Right forelimb (tissue), 1 donor: ENCODE measurements at places on chromosomes 16 and 17.

DNA sequence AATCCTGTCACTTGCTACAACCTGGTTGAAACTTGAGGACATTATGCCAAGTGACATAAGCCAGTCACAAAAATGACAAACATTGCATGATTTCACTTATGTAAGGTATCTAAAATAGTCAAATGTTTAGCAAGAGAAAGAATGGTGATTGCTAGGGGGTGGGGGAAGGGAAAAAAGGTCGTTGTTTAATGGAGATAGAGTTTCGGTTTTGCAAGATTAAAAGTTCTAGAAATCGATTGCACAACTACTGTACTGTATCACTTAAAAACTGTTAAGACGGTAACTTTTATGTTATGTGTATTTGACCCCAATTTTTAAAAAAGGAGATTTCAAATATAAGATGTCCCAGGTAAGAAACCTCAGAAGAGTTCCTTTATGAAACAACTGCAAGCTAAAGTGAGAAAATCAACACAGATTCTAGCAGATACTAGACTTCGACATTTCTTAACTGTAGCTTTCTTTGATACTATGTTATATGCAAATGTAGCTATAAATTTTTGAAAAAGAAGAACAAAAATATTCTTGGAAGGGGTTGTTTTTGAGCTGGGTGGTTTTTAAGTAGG lies 5.9 kb downstream of the MEOX1 start:
- no peak for DNase-seq

DNA sequence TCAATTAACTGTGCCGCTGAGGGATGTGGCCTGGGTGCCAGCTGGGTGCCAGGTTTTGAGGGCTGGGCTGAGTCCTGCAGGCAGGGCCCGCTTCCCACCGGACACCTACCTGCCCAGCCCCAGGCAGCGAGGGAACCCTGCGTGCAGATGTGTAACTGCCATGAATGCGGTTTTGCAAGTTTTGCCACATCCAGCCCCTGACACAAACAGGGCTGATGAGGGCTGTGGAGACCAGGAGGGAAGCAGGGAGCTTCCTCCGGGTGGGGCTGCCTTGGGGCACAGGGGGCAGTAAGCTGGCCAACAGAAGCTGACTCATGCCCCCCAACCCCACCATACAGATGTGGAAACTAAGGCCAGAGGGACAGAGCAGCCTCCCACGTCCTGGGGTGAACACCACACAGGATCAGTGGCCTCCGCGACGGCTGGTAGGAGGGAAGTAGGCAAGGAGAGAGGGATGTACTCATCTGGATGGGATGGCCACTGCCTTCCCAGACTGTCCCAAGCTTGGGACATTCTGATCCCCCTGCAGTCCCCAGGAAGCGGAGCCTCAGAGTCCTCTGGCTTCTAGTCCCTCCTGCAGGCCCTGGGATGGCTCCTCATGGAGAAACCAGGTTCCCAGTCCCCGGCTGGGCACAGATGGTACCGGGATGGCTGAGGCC lies 1.6 kb downstream of the UBALD1 start:
- no peak for DNase-seq

DNA sequence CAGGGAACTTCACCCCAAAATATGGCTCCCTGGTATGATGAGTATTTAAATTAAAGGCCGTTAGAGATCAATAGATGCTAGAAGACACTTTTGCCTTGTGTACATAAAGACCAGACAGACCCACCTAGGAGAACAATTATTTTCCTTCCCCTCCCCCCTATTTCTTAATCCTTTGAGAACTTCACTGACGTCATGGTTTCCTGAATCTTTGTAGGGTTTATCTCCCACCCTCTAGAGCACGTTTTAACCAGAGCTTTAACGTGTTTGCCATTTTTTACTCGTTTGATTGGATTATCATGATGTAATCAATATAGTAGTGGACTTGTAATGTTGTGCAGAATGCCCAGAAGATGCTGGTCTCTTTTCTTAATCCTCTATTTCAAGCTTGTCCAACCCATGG lies 22.9 kb upstream of the XYLT2 start:
- no peak for DNase-seq

DNA sequence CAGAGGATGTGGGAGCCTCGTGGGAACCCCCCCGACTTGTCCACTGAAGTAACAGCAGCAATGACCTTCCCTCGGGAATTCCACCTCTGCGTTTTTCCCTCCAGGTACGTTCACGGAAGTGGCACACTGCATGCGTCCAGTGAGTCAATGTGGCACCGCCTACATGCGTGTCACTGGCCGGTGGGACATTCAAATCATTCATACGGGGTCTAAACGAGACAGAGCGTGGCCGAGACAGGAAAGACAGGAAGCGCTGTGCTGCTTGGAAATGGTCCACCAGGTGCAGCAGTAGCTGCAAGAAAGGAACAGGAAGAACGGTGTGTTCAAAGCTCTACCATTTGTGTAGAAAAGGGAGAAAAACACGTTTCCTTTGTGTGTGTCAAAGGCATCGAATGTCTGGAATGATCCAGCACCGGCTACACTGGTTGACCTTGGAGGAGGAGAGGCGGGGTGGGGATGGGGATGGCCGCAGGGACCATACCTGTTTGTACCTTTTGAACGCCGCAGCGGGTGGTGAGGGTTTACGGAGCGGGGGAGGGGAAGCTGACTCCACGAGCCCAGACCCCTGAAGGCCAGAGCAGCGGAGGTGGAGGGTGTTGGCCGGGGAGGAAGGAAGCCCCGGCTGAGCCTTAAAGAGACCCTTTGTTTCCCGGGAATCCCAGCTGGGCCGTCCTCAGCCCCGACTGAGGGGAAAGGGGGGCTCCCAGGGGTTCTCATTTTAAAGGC lies 1.7 kb upstream of the PGAP6 start:
- no peak for DNase-seq

- no peak for DNase-seq
These were observed 4.1 kb downstream of the DPEP3 start for GRCh38 chr16:67976205-67976604.

- no peak for DNase-seq
These were observed 6.5 kb upstream of the SDK2 start for GRCh38 chr17:73650617-73651200.

GRCh38 chr17:49114703-49115102 lies 17.9 kb upstream of the B4GALNT2 start:
- no peak for DNase-seq

DNA sequence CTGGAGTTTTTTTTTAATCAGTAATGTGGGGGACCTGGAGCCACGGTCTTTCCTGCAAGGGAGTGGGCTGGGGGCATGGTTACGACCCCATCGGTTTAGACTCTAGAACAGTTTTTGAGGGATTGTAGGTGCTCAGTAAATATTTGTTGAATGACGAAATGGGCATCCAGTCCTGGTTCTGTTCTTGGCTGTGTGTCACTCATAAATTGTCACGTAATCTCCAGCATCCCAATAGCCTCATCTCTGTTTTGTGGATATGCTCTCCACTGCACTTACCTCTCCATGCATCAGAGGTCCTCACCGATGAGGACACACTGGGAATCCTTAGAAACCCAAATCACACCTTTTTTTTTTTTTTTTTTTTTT lies 497 bp upstream of the SLC38A7 start:
- DNase-seq, result no peak

DNA sequence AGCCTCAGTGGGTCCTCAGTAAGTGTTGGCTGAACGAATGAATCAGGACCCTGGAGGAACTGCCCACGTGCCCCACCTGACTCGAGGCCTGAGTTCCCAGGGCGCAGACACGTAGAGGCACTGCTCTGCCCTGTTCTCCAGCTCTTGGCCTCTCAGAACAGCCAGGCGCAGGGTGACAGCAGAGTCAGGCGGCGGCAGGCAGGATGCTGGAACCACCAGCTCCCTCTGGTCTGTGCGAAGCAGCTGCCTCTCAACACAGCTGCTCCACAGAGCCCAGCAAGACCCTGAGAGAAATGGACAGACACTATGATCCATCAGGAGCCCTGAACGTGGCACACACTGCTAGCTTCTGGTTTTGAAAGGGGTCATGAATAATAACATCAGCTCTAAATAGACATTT lies 53.1 kb upstream of the BCO1 start:
- DNase-seq, result no peak

- DNase-seq, result peak; percentile 75
These were observed 9.1 kb upstream of the PPP1R1B start for GRCh38 chr17:39617446-39618245.

- DNase-seq, result no peak
These were observed 1.6 kb downstream of the SPIRE2 start for GRCh38 chr16:89829630-89830437.

DNA sequence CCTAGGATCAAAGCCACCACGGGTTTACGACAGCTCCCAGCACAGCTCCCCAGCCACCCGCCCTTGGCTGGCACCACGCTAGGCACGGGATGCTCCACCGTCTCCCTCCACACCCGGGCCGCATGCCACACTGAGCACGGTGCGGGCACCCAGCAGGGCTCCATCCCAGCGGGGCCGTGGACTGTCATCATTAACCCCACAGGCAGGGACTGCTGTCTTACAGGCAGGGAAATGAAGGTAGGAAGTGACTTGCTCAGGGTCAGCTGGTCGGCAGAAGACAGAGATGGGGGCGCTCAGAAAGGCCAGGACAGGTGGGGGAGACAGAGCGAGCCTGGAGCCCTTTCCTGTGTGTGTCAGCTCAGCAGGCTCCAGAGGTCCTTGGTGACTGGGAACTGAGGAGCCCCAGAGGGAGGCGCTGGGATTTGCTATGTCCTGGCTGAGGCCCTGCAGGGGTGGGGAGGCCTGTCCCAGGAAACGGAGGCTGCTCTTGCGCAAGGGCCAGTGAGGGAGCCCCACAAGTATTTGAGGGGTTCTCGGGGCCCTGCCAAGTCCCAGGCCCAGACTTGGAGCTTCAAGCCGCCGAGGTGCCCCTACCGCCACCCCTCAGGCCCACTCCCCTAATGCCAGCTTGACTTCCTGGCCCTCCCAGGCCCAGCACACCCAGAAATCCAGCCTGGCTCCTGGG lies 3.2 kb downstream of the UBALD1 start:
- DNase-seq, result no peak

- no peak for DNase-seq
These were observed 47.4 kb downstream of the WDR45B start for GRCh38 chr17:82600731-82601446.

DNA sequence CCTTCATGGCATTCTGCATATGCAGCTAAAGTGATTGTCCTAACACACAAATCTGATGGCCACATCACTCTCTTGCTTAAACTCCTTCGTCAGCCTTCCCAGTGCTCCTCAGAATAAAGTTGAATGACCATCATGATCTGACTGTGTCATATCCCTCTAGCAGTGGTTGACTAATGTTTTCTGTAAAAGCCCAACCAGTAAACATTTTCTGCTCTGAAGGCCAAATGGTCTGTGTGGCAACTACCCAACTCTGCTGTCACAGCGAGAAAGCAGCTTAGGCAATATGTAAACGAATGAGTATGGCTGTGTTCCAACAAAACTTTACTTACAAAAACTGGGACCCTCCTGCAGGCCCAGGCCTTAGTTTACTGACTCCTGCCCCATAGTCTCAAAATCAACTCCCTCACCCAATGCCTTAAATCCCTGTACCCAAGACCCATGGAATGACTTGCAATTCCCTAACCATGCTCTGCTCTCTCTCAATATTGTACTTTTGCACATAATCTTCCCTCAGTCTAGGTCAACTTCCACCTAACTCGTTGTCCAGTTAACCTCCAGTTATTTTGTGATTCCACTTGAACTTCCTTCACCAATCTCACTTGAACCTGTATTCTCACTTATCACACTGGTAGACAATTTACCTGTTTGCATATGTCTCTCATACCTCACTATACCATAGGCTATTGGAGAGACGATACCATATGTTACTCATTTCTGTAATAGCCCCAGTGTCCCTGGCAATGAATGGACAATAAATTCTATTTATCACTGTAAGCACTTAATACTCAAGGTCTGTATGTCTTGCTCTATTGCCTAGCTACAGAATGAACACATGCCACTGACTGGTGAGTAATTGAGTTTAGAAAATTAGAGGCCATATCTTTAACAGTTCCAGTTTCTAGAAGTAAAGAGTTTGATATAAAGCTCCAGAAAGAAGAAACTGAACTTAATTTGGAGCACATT lies 29.1 kb downstream of the TMEM100 start:
- no peak for DNase-seq

DNA sequence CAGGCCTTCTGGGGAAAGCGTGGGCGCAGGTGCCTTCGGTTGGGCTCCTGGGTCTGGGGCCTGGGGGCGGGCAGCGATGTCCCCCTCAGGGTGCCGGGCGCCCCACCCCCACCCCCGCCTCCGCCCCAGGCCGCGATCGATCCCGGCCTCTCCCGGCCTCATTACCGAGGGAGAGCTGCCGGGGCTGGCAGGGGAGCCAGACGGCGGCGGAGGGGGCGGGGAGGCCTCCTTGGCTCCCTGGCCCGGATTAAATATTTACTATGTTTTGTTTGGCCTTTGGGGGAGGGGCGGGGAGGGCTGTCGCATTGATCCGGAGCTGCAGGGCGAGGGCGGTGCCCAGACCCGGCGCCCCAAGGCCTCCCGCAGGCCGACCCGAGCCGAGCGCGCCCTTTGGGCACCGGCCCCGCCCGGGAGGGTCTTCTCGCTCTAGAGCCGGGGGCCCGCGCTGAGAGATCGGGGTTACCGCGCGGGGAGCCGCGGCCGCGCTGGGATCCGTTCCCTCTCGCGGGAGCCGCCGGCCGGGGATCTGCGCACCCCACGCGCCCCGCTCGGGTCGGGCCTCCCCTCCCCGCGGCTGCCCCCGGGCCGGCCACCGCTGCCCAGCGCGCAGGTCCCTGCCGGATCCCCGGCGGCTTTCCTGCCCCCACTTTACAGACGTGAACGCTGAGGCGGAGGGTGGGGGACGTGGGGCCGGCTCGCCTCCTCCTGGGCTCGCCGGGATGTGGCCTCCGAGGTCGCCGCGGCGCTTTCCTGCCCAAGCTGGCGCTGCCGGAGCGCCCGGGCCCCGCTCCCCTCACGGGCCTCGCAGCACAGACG lies 27.0 kb downstream of the RTN4RL1 start:
- DNase-seq, result no peak

DNA sequence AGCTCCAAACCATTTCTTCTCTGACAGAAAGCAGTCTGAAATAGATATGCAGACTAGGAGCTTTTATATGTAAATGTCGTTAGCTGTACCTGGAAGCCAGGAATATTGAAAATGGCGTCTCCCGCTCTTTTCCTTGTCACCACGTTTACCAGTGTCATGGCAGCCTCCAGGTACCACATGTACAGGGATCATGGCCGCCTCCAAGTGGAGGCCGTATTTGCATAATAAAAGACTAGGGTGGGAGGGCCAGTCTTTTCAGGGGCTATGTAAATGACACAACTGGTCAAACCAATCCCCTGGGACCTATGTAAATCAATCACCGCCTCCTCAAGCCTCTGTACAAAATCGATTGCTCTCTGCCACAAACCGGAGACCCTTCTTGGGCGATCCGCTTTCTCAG lies 54.3 kb downstream of the MYOCD start:
- no peak for DNase-seq

DNA sequence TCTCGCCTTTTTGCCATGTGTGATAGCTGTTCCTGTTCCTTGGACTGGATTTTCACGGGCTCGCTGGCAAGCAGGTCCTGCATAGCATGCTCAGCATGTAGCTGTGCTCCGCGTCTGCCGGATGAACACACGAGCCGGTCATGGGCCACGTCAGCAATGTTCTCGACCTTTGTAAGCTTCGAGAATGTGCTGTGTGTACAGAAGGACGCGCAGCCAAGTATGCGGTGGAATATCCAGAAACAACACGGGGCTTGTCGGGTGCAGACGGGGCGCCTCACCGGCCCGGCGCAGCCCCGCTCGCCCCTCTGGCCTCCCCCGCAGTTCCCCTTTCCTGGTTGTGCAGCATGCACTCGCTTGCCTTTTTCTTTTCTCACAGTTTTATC lies 42.2 kb downstream of the RPTOR start:
- DNase-seq, result no peak
